Stimulated activated CD8-positive, alpha-beta memory T cell treated with anti-CD3 and anti-CD28 coated beads, Interleukin-4, amount 100 ng/mL, for 4 hours (primary cell): ENCODE measurements at places on chromosomes 4 and X.

DNA sequence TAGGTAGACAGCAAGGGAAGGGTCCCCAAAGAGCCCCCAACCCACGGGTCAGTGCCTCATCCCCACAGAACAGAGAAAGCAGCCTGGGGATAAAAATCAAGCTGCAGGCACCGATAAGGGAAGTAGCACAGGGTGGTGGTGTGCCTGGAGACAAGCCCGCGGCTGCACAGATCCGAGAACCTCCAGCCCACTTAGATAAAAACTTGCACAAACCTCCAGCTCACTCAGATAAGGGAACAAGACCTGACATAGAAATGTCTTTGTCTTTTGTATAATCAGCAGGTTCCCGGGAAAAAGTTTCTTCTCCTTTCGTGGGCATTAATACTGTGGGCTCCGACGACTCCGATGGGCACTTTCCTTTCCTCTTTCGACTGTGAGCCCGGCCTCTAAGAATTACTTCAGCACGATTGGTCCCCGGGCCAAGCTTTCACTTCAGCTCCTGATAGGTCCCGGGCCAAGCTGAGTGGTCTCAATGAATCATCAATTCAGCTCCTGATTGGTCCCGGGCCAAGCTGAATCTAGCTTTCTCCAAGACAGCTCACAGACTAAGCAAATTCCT, 32.4 kb downstream of the PRDX4 start:
- peak; percentile 4 for DNase-seq

DNA sequence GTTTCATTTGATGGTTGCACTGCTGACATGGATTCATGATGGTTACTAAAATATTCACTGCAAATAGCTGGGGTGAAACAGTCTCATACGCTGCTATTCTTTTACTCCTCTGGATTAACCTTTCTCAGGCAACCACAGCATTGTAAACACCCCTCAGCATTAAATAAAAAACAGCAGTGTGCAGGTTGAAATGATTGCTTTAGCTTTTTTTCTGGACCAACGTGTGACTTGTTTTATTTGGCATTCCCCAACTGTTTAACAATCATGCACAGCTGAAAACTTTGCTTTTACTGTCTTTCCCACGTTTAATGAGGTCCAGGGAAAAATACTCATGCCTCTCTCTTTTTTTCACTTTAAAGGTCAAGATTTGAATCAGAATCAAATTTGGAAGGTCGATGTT, 490.8 kb downstream of the RAPGEF2 start:
- no peak for DNase-seq

DNA sequence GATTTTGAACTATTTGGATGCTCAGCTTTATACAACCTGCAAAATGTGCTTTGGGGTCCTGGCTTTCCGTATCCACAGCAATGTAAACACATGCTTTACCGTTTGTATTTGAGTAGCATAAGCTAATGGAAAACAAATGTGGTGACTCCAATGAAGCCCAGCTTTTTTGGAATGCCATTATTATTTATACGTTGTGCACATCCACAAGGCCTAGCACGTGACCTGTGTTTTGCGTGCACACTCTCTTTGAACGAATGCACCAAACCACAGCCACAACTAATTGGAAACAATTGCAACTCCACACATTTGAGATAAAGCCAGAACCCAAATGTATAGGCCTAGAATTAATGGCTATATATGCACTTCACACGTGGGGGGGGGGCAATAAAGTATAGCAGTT, 189.5 kb upstream of the GPC4 start:
- DNase-seq: no peak

DNA sequence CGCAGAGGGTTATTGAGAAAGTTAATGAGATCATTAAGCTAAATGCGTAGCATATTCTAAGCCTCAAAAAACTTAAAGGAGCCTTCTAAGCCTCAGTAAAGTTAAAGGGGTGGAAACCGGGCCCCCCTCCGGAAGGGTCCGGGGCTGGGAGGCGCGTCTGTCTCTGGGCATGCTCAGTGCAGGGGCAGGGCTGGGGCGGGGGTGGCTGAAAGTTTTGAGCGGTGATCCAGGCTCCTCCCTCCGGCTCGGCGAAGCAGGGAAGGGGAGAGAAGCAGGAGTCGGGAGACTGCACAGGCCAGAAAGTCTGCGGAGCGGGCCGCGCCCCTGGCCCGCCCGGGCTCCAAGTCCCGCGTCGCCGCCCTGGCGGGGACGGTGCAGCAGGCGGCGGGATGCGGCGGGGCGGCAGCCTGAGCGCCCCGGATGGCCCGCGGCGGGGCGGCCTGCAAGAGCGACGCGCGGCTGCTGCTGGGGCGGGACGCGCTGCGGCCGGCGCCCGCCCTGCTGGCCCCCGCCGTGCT, at the start of gene EVC:
Gene EVC, plus strand, starts transcription at position 241 of the 518 bp plus-strand sequence. Its CDS starts 180 bp downstream, at position 421.
- DNase-seq: no peak

- DNase-seq: no peak
These were observed 83.9 kb downstream of the ATXN3L start for GRCh38 chrX:13235930-13236329.

DNA sequence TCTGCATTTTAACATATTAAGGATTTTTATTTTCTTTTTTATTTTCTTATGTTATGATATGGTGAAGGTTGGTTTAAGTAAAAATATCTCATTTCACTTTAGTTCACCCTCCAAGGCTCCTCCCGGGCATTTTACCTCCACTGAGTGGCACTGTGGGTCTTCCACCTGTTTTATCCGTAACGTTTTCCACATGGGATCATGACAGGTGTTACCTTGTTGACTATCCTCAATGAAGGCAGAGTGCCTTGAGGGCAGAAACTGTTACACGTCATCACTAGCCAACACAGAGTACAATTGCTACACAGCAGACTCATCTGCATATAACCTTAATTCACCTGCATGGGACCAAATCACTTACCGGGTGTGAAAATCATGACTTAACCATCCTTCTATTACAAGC, 105.8 kb downstream of the GEMIN8 start:
- DNase-seq: no peak

DNA sequence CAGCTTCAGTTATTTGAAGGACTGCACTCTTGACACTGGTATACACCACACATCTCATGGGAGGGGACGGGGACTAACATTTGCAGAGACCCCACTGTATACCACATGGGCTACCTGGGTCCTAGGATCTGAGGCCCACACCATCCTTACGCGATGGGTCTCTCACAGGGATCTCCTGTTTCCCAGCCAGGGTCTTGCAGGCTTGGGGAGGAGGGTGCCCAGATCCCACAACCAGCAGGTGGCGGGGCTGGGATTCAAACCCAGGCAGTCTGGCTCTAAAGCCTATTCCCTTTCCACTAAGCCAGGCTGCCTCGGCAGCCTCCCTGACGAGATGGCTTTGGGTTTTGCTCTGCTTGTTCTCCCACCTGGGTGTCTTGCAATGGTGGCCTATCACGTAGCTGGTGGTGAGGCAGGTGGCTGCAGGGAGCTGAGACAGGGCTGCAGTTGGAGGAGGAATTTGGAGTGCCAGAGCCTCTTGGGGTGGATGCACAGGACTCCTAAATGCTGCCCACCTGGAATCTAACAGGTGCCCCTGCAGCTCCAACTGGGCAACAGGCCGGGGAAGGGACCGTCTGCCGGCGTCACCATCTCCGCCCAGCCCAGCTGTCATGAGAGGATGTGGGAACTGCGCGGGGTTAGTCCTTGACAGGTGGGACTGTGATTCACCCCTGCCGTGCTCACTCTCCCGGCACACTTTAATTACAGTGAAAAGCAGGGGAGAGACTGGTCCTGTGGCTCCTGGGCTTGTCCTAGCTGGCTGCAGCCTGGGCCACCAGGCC, 110.7 kb downstream of the PSAPL1 start:
- no peak for DNase-seq

- no peak for DNase-seq
These were observed 131.5 kb upstream of the RPL34 start for GRCh38 chr4:108488865-108489264.

GRCh38 chr4:27176400-27176799, 315.8 kb downstream of the STIM2 start:
- no peak for DNase-seq

DNA sequence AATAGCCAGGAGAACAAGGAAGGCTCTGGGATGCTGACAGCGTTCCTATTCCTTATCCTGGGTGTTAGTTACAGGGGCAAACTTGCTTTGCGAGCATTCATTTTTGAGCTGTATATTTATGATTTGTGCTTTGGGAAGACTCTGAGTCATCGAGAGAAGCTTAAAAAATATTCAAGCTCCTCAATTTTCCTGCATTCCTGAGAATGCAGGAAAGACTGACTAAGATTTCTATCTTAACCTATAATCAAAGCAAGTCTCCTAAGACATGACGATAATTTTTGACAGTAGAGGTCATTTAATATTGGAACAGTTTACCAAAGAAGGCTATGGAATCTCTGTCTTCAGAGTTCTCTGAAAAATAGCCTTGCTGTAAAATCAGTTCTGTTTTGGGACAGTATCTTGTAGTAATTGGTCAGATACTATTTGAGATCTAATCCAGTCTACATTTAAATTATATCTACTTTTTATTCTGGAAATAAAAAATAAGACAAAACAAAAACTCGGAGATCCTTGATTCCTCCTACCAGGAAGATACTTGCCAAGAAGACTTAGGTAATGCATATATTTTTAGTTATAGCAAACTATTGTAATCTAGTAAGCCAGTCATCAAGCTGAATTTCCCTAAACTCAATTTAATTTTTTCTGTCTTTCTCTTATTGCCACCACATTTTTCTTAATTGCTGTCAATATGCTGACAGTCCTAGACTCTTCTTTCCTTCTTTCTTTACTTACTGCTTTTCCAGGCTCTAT, 31.7 kb downstream of the BBS12 start:
- no peak for DNase-seq

DNA sequence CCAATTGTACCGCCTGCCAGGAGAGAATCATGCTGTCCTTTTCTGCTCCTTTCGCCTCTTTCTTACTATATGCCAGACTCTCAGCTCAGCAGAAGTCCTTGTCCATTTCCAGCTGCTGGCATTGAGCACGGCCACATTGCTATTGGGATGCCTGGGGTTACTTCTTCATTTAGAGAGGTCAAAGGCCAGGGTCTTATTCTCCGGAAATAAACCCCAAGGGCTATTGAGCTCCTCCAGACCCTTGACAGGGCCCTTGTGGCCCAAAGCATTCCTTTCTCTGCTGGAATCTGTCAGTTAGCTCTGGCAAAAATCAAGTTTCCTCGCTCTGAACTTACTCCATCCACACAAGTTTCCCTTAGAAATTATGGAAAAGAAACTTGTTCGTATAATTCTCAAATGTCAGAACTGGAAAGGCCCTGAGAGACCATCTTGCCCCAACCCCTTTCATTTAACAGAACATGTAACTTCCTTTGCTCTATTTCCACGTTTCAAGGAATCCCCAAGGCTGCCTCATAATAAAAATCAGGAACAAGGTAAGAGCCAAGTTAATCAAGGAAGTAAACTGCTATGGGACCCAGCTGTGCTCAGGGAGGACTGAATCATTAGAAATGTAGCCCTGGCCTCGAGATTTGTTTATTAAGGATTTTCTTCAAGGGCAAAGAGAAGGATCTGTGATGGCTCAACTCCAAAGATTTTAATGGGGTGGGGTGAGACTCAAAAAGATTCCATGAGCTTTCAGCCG, 11.8 kb downstream of the AKAP4 start:
- DNase-seq: no peak

DNA sequence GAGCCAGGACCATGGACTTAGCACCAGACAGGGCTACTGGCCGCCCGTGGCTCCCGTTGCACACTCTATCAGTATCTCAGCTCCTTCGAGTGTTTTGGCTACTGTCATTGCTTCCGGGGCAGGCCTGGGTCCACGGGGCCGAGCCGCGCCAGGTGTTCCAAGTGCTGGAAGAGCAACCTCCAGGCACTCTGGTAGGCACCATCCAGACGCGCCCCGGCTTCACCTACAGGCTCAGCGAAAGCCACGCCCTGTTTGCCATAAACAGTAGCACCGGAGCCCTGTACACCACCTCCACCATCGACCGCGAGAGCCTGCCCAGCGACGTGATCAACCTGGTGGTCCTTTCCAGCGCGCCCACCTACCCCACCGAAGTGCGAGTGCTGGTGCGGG, 1.6 kb downstream of the FAT4 start:
- DNase-seq: no peak

DNA sequence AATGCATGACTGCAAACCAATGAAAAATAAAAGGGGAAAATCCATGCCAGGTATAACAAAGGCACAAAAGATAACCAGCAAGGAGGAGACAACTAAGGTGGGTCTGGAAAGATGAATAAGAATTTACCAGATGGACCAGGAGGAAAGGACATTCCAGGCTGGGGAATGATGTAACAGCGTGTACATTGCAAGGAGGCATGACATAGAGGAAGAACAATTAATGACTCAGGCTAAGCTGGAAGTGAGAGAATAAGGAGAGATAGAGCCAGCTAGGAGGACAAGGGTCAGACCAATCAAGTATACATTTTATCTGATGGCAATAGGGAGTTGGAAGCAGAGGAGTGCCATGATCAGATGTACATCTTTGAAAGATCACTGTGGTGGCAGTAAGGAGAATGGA, 57.0 kb downstream of the MTMR8 start:
- no peak for DNase-seq

DNA sequence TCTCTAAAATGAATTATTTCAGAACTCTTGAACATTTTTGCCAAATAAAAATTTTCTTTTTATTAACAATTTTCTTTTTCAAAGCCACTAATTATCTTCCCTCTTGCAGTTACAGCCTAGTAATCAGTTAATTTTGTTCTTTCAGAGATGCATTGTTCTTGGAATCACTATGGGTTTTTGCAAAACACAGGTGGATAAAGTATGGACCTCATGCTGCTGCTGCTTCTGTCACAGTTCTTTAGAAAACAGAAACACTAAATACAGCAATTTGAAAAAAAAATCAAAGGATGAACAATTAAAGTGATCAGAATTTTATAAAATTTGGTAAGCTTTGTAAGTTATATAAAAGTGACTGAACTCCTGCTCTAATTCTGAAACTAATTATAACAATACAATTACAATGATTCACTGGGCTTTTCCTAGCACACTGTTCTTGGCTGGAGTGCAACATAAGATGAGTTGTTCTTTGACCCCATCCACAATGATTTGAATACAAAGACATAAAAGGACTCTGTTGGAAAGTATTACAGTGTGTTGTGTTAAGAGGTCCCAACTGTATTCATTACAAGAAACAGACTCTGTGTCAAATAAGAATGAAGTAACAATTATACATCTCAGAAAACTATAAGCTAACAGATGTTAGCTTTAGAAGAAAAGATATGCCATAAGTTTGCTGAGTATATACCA, 59.4 kb upstream of the GK2 start:
- no peak for DNase-seq

DNA sequence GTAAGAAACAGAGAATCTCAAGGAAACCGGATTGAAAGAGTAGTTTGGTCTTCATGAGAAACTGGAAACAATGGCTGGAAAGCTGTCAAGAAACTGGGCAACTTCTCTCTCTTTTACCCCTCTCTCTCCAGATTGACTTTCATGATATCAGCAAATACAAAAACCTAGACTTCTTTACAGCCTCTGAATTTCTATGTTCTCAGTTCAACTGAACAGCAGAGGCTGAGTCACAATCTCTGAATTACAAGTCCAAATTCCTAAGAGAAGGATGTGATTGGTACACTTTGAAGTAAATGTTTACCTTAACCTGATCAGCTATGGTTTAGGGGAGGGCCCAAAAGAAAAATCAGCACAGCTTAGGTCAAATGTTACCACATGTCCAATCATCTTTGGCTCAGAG, 974.9 kb downstream of the RPA4 start:
- DNase-seq: no peak

- DNase-seq: no peak
These were observed 70.5 kb upstream of the KLHL13 start for GRCh38 chrX:118187100-118187499.

- no peak for DNase-seq
These were observed 20.4 kb upstream of the WWC2 start for GRCh38 chr4:183078634-183079033.
